NCI-H2081 (cell line): ENCODE measurements at places on chromosomes 6 and 20.

- no peak for DNase-seq
Observed at GRCh38 chr6:64520050-64520449, 884.4 kb downstream of the PHF3 start.

GRCh38 chr6:118825661-118826060 is 68.3 kb upstream of the ASF1A start:
- DNase-seq, result no peak

GRCh38 chr20:62907384-62908317 is 18.7 kb downstream of the DIDO1 start:
- no peak for DNase-seq

- DNase-seq, result no peak
Observed at GRCh38 chr6:8181160-8181881, 79.0 kb upstream of the EEF1E1 start.

DNA sequence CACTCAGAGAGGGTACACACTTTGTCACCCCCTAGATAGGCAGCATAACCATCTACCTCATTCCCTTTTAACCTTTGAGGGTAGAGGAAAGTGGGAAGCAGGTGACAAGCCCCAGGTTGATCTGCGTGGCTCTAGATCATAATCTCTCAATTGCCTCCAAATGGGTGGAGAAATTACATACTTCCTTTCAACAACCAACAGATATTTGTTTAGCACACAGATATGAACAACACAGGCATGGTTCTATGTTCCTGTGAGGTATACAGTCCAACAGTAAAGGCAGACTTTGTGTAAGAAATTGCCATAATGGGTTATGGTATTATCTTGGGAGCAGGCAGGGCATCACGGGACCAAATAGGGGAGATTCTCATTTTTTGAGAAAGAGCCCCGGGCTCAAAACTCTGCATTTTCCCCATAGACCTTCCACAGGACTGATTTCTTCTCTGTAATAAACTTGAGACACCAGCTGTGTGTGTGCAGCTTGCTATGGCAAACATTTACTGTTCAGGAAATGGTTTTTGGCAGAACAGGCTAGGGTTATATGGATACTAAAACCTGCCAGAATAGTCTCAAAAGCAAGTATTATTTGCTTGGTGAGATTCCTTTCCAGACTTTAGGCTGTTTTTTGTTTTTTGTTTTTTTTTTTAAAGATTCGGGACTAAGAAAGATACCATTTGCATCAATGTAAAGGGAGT is 126.2 kb downstream of the CD164 start:
- no peak for DNase-seq

GRCh38 chr20:32050851-32051556 is 1.0 kb upstream of the HCK start:
- DNase-seq, result no peak

DNA sequence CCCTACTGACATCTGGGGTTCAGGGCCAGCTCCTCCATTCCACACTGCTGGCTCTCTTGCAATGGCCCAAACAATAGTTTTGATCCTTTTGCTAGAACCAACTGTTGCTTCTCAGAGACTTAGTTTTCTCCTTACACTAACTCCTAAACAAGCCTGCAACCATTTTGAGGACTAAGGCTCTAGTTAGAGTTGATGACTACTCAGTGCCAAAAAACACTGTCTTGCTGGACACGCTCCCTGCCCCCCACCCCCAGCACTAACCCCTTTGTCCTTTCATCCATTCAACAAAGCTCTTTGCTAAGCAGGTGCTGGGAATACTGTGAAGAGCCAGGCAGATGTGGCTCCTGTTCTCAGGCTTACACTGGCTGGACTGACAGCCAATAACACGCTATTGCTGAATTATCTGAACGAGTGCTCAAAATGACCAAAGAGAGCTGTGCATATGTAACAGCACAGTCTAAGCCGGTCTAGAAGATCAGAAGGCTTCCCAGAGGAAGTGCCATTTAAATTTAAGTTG is 17.6 kb downstream of the GCLC start:
- no peak for DNase-seq
